ENCODE measurements at places on chromosomes 5 and 9.

DNA sequence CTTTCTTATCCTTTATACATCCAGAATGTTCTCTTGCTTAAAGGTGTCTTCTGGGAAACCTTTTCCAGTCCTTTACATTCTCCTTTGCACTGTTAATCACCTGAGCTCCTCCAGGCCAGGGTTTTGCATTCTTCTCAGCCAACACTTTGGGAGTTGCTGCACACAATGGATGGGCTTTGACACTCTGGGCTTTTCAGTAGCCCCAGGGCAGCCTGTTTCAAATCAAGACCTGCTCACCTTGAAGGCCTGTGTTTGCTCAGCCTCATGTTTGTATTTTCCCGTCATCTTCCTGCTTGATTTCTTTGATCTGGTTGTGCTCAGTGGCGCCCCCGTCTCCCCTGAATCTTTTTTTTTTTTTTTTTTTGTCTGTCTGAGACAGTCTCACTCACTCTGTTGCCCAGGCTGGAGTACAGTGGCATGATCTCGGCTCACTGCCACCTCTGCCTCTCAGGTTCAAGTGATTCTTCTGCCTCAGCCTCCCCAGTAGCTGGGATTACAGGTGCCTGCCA, 41.0 kb downstream of the DMRT1 start:
- no peak for DNase-seq

DNA sequence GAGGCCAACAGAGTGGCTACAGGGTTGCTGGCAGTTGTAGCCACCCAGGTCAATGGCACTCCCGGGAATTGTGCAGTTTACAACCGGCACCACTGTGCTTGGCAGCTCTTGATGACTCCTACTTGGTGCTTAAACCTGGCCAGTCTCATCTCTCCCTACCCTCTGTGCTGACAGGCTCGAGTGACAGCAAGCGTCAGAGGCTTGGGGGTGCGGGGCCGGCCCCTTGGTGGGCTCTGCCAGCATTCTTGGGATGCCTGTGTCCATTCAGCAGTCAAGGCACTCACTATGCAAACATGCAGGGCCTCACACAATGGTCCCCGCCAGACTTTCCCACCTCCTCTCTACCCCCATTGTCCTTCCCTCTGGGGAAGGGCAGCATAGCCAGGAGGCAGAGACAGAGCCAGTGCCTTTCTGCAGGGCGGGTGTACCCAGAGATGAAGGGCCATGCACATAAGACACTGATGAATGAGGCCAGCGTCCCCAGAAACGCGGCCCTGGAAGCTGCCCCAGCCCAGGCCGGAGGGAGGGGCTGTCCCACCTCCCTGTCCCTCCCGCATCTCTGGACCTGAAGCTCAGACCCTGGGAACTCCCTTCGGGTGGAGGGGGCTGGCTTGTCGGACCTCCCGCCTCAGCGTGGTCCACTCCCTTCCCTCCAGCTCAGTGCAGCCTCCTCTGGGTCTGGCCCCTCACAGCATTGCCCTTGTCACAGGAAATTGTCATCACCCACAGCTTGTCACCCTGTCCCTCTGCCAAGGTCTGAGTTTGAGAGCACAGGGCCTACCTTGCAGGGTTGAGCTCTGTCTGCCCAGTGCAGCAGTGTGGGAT, 26.4 kb upstream of the NOTCH1 start:
- no peak for DNase-seq

GRCh38 chr5:126513703-126514102, 81.3 kb downstream of the ALDH7A1 start:
- no peak for DNase-seq

DNA sequence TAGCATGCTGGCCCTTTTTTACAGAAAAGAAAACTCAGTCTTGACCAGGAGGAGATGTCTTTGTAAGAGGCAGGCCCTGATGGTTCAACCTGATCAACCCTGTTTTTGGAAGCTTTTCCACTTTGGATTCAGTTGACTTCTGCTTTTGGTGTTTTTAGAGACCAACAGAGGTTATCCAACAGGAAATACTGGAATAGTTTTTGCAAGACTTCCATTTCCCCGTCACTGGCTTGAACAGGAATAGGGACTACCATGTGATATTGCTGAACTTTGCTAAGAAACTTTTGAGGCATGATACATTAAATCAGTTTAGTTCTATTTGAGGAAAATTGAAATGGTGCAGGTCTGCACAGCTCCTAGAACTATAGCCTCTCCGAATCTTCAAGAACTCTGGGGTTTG, 17.1 kb upstream of the DAB2 start:
- no peak for DNase-seq

GRCh38 chr5:19904766-19905165, 83.2 kb downstream of the CDH18 start:
- DNase-seq, result no peak

- no peak for DNase-seq
Observed at GRCh38 chr5:40413743-40414142, 266.0 kb upstream of the PTGER4 start.

DNA sequence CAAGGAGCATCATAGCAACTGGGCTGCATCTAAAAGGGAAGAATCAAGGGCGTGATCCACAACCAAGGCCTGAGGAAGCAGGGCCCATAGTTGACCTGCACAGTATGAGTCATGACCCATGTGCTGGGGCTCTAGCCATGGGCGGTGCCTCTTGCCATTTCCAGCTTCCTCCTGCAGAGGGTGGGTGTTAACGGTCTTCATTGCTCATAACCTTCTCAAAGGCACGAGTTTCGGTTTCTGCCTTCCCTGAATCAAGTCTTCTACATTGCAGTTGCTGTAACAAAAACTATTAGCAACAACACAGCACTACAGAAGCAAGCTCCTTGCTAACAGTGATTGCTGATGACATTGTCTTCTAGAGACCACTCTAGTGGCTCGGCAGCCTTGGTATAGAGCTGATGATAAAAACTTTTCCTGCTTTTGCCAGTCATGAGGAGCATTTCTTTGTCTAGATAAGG, 66.9 kb downstream of the CTSL start:
- DNase-seq, result peak; percentile 18

DNA sequence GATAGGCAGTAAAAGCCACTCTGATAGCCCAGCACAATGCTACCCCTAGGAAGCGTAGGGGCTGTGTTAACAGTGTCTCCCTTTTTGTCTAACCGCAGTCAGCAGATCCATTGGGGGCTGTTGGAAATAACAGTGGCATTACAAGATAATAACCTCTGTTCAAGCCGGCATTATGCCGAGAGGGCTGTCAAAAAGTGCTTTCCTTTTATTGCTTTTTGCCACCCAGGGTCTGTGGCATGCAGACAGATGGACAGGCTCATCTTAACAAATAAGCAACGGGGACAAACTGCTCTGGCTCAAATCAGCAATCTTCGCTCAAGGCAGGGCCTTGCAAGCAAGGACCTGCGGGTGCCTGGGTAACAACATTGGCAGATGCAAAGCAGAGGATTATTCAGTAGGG, 123.3 kb downstream of the TLR4 start:
- DNase-seq, result no peak

- DNase-seq, result no peak
Observed at GRCh38 chr9:124665391-124666058, 105.6 kb downstream of the NR6A1 start.

DNA sequence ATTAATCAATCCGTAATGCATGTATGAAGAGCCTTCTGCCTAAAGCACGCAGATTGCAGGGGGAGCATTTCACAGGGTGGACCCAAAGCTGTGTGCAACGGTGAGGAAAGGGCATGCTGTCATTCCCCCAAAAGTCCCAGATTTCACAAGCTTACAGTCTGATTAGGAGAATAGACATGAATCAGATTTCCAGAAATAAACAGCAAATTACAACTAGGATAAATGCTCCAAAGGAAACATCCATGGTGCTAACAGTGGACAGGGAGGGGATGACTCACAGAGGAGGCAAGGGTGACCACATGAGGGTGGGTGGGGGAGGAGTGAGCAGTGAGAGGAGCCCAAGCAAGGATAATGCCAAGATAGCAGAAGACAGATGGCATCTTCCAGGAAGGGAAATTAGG, 258.4 kb upstream of the TAS2R1 start:
- DNase-seq, result no peak

GRCh38 chr9:68861436-68861835, 152.5 kb downstream of the PRKACG start:
- no peak for DNase-seq

- no peak for DNase-seq
Observed at GRCh38 chr5:3324421-3325101, 271.1 kb upstream of the IRX1 start.

DNA sequence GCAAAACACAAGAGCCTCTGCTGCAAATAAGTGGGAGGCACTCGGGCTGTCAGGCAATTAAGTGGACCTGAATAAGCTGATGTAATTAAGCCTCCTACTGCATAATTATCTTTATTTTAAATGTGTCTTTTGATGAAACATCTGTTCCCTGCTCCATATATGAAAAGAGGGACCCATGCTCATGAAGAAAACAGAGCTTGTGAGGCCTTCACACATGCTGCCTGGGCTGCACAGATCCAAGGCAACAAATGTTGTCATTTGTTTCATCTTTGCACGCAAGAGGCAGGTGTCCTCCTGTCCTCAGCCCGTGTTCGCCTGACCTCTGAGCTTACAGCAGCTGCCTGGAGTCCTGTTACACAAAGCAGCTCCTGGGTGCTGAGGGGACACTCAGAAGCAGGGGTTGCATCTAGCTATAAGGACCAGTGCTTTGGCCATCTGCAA, 381.1 kb downstream of the ZNF608 start:
- no peak for DNase-seq

- DNase-seq, result no peak
Observed at GRCh38 chr9:35771075-35771433, 17.0 kb upstream of the MSMP start.

DNA sequence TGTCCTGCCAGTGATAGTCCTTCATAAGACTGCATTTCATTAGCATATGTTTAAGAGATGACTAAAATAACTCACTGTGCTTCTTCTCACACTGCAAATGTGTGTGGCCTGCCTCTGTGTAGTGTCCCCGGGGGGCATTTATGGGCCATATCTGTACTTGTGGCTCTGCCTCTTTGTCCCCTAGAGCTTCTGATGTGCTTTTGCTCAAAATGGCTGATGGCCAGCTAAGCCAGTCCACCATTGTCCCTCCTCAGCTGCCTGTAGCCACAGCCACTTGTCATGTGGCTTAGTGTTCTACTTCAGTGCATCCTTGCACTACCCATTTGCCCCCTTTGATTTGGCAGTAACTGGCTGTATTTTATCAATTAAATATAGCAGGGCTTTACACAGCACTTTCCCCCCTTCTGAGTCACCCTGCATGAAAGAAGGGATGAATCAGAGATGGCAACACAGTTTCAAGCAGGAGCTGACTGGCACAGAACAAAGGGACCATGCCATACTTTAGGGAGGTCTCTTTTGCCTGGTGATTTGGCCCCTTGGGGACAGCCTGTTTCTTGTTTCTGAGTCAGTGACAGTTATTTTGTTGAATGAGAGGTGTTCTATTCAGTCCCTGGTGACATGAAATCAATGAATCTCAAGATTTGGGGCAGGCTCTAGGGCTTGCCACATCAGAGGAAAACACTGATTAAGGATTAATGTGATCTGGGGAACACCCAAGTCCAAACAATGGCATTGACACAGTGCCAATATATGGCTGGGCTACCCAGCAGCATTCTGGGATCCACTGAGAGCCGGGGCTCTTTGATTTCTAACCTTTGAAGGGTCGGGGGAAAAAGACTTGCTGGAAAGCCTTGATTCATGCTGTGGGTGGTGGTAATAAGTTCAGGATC, 245.5 kb downstream of the SMARCA2 start:
- no peak for DNase-seq

DNA sequence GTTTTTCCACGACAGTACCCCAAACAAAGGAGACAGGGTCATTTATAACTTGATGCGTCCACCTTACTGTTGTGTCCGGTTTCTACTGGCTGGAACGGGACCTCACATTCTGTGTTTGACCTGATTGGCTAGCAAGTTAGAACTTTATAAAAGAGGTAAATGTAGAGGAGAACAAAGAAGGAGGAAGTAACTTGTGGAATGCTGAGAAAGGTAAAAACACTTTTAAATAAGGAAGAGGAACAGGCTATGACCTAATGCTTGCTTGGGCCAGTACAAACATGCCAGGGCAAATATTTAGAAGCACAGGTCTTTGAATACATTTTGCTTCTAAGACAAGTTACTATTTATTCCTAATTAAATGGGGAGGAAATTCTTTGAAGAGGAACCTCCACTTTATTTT, 251.6 kb downstream of the KIAA0825 start:
- DNase-seq, result no peak

- no peak for DNase-seq
Observed at GRCh38 chr5:57360871-57361270, 121.7 kb downstream of the ACTBL2 start.

DNA sequence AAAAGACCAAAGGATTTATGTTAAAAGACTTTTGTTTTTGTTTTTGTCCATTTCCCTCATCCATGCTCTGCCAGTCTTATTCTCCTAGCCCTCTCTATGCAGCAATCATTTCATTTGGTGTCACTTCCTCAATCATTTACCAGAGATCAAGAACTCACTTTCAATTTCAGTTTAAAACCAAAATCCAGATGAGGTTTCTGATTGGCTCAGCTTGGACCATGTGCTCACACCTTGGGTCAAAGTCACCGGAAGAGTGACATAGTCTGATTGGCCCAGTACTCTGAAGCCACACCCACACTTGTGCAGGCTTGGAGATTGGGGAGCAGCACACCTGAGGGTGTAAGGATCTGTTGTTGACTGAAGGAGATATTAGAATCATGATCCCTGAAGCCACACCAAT, 79.6 kb downstream of the TLR4 start:
- no peak for DNase-seq

DNA sequence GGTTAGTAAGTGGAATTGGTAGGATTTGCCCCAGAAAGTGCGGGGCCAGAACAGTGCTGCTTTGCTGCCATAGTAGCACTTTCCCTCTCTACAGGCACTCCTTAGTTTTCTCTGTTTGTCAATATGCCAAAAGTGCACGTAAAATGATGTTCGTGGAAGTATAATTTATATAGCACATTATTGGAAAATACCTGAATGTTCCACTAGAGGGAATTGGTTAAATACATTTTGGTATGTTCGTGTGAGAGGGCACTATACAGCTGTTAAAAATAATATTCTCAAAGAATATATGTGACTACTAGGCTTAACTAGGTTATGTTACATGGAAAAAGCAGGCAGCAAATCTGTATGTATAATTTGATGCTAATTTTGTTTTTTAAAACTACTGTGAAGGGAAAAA, 184.0 kb upstream of the GDNF start:
- no peak for DNase-seq

- no peak for DNase-seq
Observed at GRCh38 chr5:172412724-172413286, 41.5 kb downstream of the SH3PXD2B start.

DNA sequence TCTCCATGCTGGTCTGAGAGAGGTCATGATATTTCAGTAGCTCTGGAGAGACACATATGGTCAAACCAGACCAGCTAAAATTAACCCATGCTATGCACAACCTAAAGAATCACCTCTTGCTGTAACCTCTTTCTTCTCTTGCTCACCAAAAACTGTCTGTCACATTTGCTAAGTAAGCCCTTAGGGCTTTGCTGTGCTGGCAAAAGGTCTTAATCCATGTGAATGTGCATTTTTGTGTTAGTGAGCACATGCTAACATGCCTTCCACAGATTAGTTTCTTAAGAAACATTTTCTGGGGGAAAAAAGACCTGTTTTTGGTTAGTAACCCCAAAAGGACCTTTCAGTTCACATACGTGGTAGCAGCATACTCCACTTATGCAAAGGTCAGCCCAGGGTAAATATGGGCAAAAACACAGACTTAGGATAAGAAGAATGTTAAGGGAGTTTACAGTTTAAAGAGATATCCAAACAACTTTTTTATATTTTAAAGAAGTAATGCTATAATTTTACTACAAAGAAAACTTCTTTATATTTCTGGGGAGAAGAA, 124.2 kb upstream of the CCDC152 start:
- no peak for DNase-seq

- no peak for DNase-seq
Observed at GRCh38 chr9:4700932-4701331, 21.6 kb downstream of the CDC37L1 start.
